ENCODE measurements at places on chromosomes 5 and 9.

DNA sequence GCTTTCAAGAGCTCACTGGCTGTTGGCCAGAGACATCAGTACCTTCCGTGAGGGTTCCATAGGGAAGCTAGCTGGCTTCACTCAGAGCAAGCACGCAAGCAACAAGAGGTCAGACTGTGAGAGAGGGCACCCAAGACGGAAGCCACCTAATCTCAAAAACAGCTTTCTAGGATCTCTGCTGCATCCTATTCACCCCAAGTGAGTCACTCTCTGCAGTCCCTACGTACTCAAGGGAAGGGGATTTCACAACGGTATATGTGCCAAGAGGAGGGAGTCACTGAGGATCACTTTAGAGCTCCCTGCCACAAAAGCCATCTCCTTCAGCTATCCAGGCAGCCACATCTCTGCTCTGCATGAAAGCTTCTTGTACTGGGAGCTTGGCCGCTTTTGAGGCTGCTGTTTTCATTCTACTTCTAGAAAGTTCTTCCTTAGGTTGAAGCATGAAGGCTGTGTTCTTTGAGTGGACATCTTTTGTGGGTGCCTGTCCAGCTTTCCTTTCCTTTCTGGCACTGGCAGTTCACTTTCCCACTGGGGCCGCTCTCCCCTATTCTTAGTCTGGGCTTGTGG lies 249.5 kb downstream of the MAN2A1 start:
- no peak for DNase-seq

GRCh38 chr9:79686381-79687130 lies 114.8 kb downstream of the TLE4 start:
- no peak for DNase-seq

GRCh38 chr5:105773241-105773640 lies 1897.5 kb downstream of the EFNA5 start:
- DNase-seq, result no peak

DNA sequence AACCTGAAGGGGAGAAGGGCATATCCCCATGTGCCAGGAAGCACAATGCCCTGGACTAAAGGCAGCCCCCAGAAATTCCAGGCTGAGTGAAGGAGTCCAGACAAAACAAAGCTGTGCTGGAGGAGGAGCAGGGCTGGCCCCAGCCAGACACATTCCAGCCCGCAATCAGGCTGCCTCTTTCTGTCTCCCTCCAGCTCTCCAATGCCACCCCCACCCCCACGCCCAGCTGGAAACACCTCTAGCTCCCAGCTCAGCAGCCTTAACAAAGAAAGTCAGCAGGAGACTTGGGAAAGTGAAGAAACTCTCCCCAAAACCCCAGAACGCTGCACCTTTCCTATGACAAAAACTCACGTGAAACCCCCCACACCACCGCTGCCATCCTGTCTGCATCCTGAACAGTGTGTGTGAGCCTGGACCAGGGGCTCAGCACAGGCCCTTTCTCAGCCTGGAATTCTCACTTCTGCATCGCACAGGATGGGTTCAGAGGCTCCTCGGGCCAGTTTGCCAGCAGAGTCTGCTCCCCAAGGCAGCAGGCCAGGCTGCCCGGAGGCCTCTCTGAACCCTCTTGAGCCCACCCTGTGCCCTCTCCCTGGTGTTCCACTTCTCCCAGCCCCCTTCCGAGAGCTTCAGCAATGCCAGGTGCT lies 96.2 kb upstream of the ICE1 start:
- DNase-seq, result no peak

- no peak for DNase-seq
These were observed 142.5 kb upstream of the VLDLR start for GRCh38 chr9:2479056-2479565.

DNA sequence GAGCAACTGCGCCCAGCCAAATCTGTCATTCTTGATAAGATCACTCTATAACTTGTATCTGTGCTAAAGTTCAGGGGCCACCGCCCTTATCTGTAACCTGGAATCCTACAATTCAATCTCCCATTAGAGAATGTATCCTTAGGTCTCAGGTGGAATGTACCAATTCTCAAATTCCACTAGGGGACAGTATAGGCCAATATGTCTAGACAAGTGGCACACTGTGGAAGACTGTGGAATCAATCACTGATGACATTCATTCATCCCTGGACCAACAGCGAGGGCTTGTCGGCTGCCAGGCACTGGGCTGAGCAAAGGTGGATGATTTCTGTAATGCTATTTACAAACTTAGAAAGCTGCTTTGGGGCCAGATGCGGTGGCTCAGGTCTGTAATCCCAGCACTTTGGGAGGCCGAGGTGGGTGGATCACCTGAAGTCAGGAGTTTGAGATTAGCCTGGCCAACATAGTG lies 28.7 kb upstream of the MEGF9 start:
- no peak for DNase-seq

DNA sequence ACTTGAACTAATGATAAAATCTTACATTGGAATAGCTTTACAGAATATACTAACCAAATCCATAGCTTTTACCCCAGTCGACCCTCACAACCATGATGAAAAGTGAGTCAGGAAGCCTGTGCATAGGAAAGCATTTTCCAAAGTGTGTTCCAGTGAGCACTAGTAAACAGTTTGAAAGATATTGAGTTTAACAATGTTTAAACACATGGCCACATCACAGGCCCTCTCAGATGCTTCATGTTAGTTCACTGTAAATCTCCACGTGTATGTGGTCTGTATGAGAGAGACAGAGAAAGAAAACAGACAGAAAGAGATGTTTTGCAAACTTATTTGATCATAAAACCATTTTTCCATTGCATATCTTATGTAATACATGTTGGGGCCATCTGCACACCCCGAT lies 27.0 kb downstream of the PRUNE2 start:
- DNase-seq, result no peak

GRCh38 chr5:8905021-8905420 lies 640.9 kb downstream of the SEMA5A start:
- no peak for DNase-seq

DNA sequence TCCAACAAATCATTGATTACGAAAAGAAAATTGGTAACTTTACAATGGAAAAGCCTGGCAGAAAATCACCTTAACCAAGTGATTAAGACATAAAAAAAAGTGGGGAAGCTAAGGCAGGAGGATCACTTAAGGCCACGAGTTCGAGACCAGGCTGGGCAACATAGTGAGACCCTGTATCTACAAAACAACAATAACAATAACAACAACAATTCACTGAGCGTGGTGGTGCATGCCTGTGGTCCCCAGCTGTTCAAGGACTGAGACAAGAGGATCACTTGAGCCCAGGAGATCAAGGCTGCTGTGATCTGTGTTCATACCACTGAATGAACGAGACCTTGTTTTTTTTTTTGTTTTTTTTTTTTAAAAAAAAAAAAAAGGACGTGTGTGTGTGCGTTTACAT lies 21.3 kb downstream of the PTBP3 start:
- DNase-seq, result no peak

- peak; percentile 79 for DNase-seq
These were observed 38.4 kb downstream of the EGR1 start for GRCh38 chr5:138503487-138504270.

DNA sequence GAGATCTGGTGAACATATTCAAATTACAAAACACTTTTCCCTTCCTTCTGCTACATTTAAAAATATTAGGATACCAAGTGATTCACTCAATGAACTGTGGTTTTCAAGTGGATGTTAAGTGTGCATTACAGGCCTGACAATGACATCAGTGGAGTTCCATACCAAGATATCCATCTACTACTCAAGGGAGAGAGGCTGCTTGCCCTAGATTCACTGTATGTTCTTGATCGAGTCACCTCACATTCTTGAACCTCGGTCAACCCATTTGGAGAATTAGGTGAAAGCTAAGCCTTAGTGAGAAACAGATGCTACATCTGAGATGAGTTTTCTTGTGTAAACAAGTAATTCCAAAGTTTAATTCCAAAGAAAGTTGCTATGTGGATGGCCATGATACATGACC lies 142.2 kb downstream of the FGF10 start:
- no peak for DNase-seq

DNA sequence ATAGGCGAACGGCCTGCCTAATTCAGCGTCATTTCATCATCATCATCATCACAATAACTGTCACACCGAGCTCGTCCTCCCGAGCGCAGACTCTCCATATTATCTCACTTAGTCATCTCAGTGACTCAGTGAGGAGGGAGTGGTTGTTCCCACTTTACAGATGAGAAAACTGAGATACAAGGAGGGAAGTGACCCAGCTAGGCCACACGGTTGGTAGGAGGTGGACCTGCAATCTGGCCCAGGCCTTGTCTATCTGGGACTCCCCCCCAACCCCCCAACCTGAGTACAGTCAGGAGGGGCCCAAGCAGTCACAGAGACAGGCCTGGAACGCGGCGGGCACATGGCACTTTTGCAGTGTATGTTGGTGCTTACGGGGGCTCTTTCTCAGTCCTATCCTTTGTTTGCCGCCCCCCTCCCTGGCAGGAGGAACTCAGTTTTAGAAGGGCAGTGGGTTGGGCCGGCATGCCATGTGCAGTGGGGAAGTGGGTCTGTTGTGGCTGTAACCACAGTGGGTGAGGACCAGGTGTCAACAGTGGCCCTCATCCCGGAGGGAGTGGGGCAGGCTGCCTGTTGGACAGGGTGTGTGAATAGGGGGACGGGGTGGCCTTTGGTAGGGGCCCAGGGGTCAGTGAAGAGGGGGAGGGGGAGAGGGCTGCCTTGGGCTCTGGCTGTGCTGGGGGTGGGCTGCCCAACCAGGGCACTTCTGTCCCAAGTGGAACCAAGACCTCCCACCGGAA lies 1.7 kb upstream of the RXRA start:
- peak; percentile 39 for DNase-seq

GRCh38 chr5:76099286-76099702 lies 16.1 kb downstream of the SV2C start:
- no peak for DNase-seq

- DNase-seq, result peak; percentile 84
These were observed at the start of gene ECPAS for GRCh38 chr9:111483858-111484571. TSS of gene ECPAS (minus strand) at chr9:111484383. CDS start at chr9:111472918, 11,465 bp downstream.

GRCh38 chr5:132480042-132480441 lies 10.5 kb downstream of the IRF1 start:
- no peak for DNase-seq

DNA sequence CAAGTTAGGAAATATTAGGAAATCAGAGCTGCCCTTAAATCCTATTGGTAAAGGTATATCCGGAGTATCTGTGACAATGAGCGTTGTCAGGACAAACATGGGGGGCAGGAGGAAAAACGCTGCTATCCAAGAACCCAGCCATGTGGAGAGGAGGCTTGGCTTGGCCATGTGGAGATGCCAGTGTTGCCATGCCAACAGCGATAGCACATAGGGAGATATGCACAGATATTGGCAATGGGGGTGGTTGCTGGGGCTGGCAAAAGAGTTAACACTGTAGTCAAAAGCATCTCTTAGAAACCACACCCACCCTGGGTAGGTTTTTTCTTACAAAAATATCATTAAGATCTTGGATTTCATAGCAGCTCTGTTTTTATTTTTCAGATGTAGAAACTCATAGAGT lies 106.4 kb upstream of the ASTN2 start:
- no peak for DNase-seq

DNA sequence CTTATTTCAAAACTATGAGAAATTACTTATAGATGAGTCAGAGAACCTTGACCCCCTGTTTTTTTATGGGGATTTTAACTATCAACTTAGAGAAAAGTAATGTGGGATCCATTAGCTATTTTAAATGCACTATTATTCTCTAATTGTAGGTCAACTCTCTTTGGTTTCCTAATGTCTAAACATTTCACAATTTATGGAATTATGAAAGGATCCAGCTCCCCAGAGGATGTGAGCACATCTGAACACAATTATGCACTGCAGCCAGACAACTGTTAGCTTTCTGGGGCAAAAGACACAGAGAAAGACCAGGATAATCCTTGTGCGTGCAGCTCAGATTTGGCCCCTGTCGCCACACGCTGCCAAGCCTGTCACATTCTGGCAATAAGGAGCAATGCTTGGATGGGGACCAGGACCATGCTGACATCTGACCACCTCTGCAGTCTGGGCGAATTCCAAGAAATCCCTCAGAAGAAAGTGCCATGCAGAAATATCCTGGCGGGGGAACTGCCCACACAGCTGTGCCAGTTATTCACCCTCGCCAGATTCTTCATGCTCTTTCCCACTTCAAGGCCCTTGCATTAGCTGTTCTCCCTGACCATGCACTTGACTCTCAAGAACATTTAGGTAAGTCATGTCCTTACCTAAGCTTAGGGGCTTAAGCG lies 22.2 kb upstream of the CMBL start:
- DNase-seq, result no peak

- no peak for DNase-seq
These were observed 282.9 kb upstream of the MAP3K1 start for GRCh38 chr5:56532466-56532865.

GRCh38 chr9:93294011-93294410 lies 110.1 kb downstream of the WNK2 start:
- DNase-seq, result no peak

- no peak for DNase-seq
These were observed 4.2 kb downstream of the SARDH start for GRCh38 chr9:133733796-133734533.

DNA sequence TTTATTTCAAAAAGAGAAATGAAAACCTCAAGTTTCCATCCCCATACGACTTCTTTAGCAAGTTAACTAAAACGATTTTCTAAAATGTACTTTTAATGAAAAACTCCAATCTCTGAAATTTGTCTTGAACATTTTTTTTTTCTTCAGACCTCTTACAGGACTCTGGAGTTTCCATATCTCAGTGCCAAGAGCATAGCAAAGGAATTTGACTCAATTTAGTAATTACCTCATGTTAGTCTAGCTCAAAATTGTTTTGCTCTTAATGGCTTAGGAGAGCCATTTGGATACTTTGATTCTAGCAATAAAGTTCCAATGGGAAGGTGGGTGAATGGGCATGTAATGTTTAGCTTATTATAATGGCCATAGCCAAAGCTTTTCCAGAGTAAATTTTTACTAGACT lies 26.0 kb upstream of the SPATA31D4 start:
- no peak for DNase-seq

GRCh38 chr9:121411993-121412392 lies 41.9 kb upstream of the STOM start:
- DNase-seq, result no peak
